M059J (cell line): ENCODE measurements at places on chromosomes 12 and 14. TPM values are rescaled to one million over a fixed set of nuclear protein-coding genes. Genes with fewer than 3 reads are reported as not detected.

The AVPR1A gene
- total RNA-seq = not detected in 2 replicates

The SELPLG gene
- total RNA-seq = 0.42 and 0.79 TPM in 2 replicates

The OR4E1 gene
- not detected in 2 replicates for total RNA-seq

The BEGAIN gene
- total RNA-seq = 7.2 and 17.1 TPM in 2 replicates

The ACVR1B gene
- 2.7 and 3.1 TPM in 2 replicates for total RNA-seq

The HSP90B1 gene
- 763 and 1,048 TPM in 2 replicates for total RNA-seq

The DNAJC22 gene
- 8.2 and 12.3 TPM in 2 replicates for total RNA-seq

The LMNTD1 gene
- total RNA-seq = 0.32 and 2.2 TPM in 2 replicates

The SOAT2 gene
- total RNA-seq = 0.22 TPM in 1 of 2 replicates, not detected in the other

The USP15 gene
- 29.2 and 37.3 TPM in 2 replicates for total RNA-seq

The MAP1LC3B2 gene
- total RNA-seq = 0.67 TPM in 1 of 2 replicates, not detected in the other

The PDZRN4 gene
- total RNA-seq = not detected in 2 replicates

The SLC2A3 gene
- total RNA-seq = 12.1 and 13.0 TPM in 2 replicates

The IFI27L1 gene
- total RNA-seq = 18.7 and 19.3 TPM in 2 replicates

The FLVCR2 gene
- total RNA-seq = 0.22 TPM in 1 of 2 replicates, not detected in the other

The MMP17 gene
- 8.3 and 10.1 TPM in 2 replicates for total RNA-seq

The CERS5 gene
- total RNA-seq = 26.1 and 28.9 TPM in 2 replicates

The FKBP11 gene
- total RNA-seq = 5.3 and 8.4 TPM in 2 replicates

The NUMB gene
- 15.2 and 21.8 TPM in 2 replicates for total RNA-seq

The NRIP2 gene
- total RNA-seq = not detected in 2 replicates

The LRTM2 gene
- 0.07 TPM in 1 of 2 replicates, not detected in the other for total RNA-seq

The ARF3 gene
- 80.8 and 81.3 TPM in 2 replicates for total RNA-seq

The HNRNPA1 gene
- 317 and 339 TPM in 2 replicates for total RNA-seq

The TMEM179 gene
- 0.49 TPM in 1 of 2 replicates, not detected in the other for total RNA-seq

The IL22 gene
- not detected in 2 replicates for total RNA-seq

The LHX5 gene
- total RNA-seq = 0.02 TPM in 1 of 2 replicates, not detected in the other

The DCN gene
- 16.3 and 16.5 TPM in 2 replicates for total RNA-seq

The SLC35E3 gene
- total RNA-seq = 3.4 and 9.1 TPM in 2 replicates

The STYK1 gene
- 1.6 and 5.9 TPM in 2 replicates for total RNA-seq

The GPRC5D gene
- total RNA-seq = not detected in 2 replicates

The FAM222A gene
- 0.89 and 2.1 TPM in 2 replicates for total RNA-seq

The KCNK13 gene
- total RNA-seq = 0.05 and 0.25 TPM in 2 replicates

The PLA2G1B gene
- total RNA-seq = not detected in 2 replicates

The COX8C gene
- total RNA-seq = not detected in 2 replicates

The SPIC gene
- not detected in 2 replicates for total RNA-seq

The KLRK1 gene
- total RNA-seq = not detected in 2 replicates

The TMEM63C gene
- total RNA-seq = 0.20 and 0.39 TPM in 2 replicates

The PIWIL1 gene
- not detected in 2 replicates for total RNA-seq

The CCDC175 gene
- not detected in 2 replicates for total RNA-seq

The AQP6 gene
- not detected in 2 replicates for total RNA-seq

The PLCZ1 gene
- not detected in 2 replicates for total RNA-seq

The CKB gene
- total RNA-seq = 42.2 and 63.3 TPM in 2 replicates

The C3AR1 gene
- total RNA-seq = 0.47 and 1.3 TPM in 2 replicates

The CABP1 gene
- total RNA-seq = not detected in 2 replicates

The SSPN gene
- 2.5 and 4.1 TPM in 2 replicates for total RNA-seq

The AKAP3 gene
- 1.1 and 2.0 TPM in 2 replicates for total RNA-seq

The CATSPERB gene
- not detected in 2 replicates for total RNA-seq

The KTN1 gene
- total RNA-seq = 74.6 and 76.6 TPM in 2 replicates

The IL26 gene
- not detected in 2 replicates for total RNA-seq

The GPR135 gene
- total RNA-seq = 0.79 and 1.3 TPM in 2 replicates

The DPPA3 gene
- not detected in 2 replicates for total RNA-seq

The SERPINA12 gene
- total RNA-seq = not detected in 2 replicates

The BDKRB2 gene
- 2.6 and 3.8 TPM in 2 replicates for total RNA-seq
